ENCODE measurements at places on chromosomes 3 and 15.

GRCh38 chr3:43289841-43290470 is 3.6 kb downstream of the SNRK start:
- DNase-seq = no peak

GRCh38 chr3:194503081-194503531 is 16.3 kb upstream of the ATP13A3 start:
- DNase-seq = no peak

DNA sequence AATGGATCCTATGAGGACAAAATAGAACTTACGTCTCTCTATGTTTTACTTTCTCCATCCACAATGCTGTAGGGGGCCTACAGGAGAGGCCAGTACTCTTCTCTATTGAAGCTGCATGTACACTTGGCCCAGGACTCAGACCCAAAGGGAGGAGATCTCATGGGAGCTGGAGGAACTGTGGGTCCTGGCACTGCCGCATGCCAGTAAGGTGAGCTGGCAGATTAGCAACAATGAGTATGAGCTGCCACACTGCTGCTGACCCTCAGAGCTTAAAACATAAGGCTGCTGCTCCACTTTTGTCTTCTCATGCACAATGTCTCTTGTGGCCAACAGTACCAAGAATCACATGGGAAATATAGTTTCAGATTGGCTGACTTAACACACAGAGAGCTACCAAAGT is 57.8 kb upstream of the TBC1D5 start:
- DNase-seq = no peak

DNA sequence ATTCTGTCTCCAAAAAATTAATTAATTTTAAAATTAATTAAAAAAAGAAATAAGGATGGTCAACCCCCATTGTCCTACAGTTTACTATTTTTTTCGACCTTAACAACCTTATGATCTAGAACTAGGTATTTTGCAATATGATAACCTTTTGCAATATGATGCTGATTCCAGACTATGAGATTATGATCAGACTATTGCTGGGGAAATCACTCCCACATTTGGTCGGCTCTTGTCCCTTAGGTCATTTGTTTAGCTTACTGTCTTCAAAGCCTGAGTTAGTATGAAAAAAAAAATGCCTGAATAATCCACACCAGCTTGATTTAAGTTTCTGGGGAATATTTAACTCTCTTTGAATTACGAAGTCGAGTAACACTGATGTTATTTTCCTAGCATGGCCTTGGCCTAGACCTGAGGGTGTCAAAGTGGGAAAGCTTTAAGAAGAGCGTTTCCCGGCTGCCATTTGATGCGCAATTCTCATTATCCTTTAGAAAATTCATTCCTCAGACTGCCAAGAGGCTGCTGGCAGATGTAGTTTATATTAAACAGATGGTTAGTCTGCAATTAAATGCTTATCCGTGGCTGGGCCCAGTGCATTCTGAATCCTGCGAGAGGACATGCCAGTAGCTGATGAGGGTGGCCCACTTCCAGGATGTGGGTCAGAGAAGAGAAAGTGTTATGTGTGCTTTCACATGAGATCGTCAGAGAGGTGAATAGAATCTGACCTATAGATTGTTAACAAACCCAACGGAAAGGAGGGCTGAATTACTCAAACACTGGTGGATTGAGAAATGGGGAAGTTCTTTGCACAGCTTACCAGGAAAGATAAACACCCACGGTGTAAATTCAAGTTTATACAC is 496.0 kb upstream of the THBS1 start:
- DNase-seq = no peak

DNA sequence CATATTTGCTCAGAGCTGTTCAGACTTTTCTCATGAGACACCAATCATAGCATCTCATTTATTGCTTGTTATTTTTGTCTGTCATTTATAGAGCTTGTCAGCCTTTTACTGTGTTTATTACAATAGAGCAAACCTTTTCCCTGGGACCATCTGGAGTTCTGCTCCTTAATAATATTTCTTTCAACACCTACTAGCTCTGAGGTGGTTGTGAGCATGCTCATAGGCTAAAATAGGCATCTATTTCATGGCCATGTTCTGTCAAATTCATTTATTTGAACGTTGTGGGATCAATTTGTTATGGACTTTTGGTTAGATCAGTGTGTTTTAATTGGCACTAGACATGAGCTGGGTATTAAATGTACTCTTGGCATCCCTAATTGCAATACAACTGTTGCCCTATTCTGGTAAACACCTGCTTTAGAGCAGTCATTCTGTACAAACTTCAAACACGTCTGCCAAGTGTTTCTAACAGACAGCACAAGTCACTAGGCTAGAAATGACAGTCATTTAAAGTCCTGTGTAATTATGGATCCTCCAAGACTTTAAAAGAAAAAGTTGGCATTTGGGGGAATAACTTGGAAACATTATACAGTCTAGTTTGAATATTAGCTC is 766.3 kb downstream of the ZNF385D start:
- DNase-seq = no peak

DNA sequence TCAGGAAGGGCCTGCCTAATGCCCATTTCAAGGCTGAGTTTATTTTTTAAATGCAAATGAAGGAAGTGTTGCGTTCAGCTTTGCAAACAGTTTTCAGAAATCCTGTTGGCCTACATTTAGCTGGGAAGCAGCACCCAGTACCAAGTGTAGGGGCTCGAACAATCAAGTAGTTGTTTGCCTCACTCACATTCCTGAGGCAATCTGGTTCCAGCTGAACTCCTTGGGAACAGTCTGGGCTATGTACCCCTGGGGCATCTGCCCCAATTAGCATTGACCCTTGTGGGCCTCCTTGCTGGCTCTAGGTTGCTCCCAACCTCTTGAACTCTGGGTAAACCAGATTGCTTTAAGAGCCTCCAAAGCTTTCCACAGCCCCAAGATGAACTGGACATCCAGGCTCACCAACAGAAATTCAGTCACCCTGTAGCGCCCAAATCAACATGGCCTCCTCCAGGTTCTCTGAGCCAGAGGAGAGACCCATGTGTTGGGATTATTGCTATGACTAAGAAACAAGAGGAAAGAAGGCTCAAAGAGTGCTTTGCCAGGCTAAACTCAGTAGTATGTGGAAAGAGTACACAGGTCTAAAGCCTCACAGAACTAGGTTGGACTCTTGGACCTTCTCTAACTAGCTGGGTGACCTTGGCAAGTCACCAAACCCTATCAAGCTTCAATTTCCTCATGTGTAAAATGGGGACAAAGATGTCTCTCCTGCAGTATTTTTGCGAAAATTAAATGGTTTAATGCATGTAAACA is 532.7 kb downstream of the SOX2 start:
- DNase-seq = no peak

DNA sequence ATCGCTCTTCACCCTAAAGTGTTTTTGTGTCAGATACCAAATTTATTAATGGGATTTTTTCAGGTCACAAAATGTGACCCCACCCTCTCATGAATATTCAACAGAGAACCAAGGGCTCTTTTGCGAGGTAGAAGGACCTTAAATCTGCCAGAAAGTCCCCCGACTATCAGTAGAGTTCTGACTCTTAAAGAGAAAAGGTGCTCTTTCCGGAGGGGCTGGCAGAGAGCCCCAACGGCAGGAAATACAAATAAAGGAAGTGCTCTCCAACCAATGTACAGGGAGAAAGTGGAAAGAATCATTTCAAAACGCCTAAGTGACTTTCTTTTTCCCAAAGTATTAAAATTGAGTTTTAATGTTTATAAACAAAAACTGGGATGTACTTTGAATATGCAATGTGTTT is 517.2 kb downstream of the FOXP1 start:
- DNase-seq = no peak

DNA sequence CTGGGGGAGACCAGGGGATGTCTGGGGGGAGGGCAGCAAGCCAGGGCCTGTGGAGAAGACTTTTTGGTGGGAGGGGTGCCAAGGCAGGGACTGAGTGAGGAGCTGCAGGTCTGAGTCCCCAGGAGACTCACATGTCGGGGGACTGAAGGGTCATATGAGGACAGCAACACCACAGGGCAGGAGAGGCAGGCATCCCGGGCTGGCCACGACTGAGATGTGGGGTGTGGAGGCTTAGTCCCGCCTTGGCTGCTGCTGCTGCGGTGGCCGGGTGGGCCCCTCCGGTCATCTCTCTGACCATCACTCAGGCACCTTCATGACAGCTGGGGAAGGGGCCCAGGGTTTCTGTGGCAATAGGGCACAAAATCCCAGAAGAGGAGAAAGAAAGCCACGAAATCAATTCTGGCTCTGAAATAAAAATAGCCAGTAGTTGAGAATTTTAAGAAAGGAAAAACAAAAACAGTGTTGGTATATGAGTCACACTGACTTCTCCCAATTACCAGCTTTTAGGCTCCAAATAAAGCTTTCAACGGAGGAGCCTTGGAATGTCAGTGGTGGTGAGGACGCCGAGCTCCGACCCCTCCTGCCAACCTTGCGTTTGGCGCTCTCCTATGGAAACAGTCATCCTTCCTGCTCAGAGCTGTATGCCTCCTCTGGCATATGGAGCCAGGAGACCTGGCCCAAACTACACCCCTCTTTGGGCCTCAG is 52.9 kb upstream of the ITGA11 start:
- DNase-seq = no peak

- DNase-seq = no peak
Measured at GRCh38 chr3:175041369-175041768, 182.2 kb downstream of the NAALADL2 start.

DNA sequence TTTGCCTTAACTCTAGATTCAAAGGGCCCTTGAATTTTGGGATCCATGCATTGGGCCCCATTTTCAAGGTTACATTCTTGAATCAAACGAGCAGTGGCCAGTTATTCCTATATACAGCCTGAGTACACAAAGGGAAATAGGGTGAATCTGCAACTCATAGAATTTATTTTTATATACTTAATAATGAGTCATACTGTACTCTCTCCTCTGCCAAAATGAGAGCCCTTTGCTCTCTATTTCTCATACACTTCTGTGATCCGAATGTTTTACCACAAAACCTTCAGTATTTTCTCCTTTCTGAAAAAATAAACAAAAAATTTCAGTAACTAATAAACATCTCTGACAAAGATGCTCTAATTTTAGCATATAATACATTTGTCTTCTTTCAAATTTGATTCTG is 116.7 kb downstream of the SERPINI1 start:
- no peak for DNase-seq

DNA sequence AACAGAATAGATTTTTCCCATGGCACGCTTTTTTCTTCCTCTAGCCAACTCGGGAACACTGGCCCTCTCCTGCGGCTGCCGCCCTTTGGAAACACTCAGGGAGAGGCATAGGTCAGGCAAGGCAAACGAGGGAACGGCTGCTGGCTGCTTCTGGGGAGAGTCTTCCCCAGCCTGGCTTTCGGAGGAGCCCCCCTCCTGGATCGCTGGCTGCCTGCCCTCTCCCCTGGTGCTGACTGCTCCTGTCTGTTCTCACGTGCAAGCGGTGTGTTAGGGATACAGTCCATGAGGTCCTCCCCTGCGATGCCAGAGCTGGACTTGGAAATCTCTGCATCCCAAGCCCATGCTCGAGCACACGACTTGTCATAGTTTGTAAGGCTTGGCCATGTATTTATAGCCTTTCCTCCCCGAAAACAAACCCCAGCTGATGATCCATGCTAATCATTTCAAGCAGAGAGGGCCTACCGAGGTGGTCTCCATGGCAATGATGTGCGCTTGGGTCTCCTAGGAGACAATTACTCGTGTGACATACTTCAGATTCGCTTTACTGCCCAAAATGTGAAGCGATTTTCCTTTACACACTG is 315.6 kb upstream of the ATP10A start:
- no peak for DNase-seq

DNA sequence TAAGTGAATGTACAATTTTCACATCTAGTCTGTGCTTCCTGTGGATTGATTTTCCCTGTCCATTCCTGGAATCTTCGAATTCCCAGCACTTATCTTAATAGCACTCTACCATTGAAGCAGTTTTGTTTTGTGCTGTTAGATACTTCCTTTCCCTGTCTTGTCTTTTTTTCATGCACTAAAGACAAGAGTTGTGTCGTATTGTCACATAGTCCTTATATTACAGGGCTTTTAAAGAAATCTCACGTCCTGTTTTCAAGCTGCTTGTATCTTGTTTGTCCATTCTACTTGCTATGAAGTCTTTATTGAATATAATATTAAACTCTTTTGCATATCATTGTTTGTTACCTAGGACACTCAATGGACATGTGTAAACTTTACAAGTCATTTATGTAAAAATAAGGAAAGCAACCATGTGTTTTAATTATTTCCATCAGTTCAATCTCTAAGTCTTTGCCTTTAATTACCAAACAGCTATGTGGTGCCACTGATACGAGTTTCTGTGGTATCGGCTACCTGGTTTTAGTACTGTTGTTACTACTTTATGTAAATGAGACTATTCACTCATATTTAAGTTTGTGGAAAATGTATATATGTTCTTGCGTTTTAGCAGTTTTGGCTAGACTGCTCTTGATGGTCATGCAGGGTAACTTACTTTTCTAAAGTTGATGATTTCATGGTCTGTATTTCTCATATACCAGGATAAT is 10.3 kb downstream of the PIK3CA start:
- DNase-seq = no peak

- no peak for DNase-seq
Measured at GRCh38 chr15:52394118-52394517, 98.5 kb upstream of the MYO5C start.

DNA sequence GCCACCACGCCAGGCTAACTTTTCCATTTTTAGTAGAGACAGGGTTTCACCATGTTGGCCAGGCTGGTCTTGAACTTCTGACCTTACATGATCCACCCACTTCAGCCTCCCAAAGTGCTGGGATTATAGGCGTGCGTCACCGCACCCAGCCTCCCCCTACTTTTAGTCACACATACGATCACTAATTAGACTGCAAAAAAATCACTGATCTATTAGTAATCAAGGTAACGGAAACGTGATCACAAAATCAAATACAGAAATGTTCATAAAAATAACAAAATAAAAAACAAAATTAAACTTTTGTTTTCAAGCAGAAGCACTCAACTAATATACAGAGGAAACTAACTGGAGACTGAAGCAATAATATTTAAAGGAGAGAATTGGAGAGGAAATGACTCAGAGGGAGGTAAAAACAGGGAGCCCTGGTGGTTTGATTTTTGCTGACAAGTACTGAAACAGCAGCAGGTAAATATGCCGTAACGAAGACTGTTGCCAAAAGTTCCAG is 4.6 kb downstream of the WDR53 start:
- DNase-seq = no peak

DNA sequence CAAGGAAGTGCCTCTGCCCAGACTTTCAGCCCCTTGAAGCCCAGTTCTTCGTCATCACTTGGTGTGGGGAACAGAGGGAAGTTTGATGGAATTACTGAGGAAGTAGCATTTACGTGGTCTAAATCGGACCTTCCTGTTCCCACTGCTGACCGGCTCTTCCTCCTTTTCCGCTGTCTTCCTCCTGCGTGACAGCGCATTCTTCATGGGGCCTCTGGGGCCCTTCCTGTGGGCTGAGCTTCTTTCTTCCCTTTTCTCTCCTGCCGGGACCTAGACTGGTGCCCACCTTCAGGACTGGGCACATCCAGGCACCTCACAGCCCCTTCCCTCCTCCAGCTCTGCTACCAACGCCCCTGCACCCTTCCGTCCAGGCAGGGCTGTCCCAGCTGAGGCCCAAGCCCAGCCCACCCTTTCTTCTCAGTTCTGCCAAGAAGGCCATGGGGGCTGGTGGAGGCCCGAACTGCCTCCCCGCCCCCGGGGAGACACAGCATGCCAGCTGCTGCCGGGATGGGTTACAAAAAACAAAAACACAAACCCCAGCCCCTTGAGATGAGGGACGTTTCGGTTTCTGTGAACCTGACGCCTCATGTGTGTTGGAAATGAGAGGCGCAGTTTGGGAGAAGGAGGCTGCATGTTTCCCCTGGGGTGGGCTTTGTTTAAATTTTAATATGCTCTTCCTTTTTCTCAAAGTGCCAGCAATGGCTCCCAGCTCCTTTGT is 19.1 kb downstream of the ZNF710 start:
- no peak for DNase-seq

All from esophagus squamous epithelium (tissue), 5 donors.